Activated CD8-positive, alpha-beta memory T cell treated with anti-CD3 and anti-CD28 coated beads, Interleukin-2, amount 50 U/mL, for 4 hours (primary cell): ENCODE measurements at places on chromosomes 16 and 17.

DNA sequence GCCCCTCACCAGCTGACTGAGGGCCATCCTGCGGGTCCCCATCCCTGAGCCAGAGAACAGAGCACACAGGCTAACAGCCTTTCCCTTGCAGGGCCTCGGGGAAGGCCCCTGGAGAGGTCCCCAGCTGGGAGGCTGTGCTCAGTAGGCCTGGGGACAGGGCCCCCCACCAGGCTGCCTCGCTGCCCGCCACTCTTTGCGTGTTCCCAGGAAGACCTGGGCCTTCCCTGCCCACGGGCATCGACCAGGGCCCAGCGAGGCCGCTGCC lies 785 bp downstream of the HID1 start:
- DNase-seq = no peak

DNA sequence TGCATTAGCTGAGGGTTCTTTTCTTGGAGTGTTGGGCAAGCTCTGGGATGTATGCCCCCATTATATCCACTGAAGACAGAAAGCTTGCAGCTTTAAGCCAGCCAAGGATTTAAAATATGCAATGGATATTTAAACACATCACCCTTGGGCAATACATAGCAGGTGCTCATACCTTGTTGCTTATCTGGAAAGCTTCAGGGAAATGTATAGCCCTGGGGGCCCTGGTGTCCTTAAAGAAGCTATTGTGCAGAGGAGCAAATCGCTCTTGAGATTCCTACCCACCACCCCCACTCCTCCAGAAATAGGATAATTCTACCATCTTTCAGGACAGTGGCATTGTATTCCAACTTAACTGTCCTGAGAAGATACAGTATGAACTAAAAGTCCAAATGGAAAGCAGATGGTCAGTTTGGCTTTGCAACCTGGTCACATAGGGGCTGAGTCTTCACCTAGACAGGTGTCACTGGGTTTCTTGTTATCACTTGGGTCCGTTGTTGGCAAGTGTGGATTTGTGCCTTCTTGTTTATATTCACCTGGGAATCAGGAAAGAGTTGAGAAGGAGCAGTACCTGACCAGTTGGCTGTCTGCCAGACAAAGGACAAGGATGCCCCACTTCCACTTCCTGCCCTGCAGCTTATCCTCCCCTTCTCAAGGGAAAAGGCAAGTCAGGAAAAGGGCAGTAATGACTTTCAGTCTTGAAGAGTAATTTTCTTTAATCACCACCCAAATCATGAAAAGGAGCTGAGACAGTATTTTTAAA lies 3.4 kb downstream of the ANKRD40CL start:
- no peak for DNase-seq

DNA sequence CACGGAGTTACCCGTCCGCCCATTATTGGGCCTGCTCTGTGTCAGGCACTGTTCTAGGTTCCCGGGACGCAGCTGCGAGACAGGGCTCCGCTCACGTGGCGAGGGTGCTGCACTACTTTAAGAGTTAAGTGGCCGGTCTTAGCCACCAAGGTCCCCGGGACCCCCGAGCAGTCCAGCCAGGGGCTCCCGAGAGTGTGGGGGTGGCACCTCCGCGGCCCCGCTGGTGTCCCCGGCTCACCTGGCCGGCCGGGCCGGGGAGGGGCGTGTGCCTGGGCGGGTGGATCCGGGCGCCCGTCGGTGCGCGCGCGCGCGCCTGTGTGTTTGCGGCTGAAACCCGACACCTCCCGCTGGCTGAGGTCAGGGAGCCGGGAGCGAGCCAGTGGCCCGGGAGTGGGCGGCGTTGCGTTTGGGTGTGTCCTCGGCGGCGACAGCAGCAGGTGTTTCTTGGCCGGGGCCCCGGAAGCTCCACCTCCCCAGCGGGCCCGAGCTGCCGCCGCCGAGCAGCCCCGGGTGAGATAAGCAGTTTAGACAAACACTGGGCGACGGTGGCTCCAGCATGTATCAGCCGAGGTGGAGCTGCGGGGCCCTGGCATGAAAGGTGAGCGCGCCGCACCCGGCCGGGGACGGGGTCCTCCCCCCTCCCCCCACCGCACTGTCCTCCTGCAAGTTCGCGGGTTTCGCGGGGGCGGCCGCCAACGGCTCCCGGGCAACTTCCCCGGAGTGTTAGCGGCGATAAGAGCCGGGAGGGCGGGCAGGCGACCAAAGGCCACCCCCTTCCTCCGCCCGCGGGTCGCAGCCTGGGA lies at the start of gene GSE1:
Gene GSE1, plus strand, starts transcription at position 522 of the 803 bp plus-strand sequence. Its CDS starts 70 bp downstream, at position 592.
- DNase-seq = peak; percentile 59

- DNase-seq = no peak
Measured at GRCh38 chr17:79231766-79232287, 157.2 kb downstream of the ENGASE start.

GRCh38 chr16:72845322-72846020 lies 202.5 kb downstream of the ZFHX3 start:
- DNase-seq = no peak

- no peak for DNase-seq
Measured at GRCh38 chr16:31528523-31529107, 915 bp downstream of the AHSP start.

DNA sequence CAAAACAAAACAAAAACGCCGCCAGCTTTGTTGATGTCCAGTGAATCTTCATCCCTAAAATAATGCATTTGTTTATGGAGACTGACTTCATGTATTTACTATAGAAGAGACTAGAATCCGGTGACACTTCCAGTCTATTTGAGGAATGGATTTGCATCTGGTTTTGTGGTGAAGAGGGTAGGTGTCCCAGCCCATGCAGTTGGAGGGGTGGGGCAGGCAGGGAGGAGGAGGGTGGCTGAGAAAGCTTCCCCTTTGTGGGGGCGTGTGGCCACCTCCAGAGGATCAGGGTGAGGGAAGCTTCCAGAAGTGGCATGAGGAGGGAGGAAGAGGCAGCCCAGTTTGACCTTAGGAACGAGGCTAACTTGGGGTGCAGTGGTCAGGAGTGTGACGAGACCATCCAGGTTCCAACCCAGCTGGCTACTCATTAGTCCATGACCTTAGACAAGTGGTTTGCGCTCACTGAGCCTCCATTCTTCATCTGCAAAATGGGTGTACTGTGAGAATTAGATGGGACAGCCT lies 69.5 kb downstream of the CMIP start:
- DNase-seq = no peak

GRCh38 chr16:85359147-85359822 lies 247.0 kb upstream of the CIBAR2 start:
- DNase-seq = no peak

- no peak for DNase-seq
Measured at GRCh38 chr17:8930649-8931048, 34.9 kb downstream of the PIK3R5 start.

- DNase-seq = no peak
Measured at GRCh38 chr17:52136166-52136565, 22.3 kb downstream of the CA10 start.

DNA sequence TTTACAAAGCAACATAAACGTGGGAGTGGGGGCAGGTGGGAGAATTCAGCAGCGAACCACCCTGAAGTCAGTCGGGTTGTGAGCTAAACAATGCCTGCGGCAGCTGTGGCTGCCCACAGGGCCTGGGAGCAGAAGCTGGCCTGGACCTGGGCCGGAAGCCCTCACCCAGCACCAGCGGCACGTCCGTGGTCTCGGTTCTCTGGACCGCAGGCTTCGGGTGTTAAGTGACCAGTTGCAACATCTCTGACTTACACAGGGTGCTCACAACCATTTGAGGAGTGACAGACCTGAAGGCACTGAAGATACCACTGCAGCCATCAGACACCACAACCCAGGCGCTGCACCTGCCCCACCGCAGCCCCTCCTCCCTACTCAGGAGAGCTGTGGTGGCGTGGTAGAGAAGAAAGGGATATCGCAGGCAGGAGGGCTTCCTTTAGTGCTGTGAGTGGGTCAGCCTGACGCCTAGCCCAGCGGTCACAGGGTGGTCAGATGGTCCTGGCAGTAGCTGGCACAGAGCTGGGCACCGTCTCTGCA lies 33.8 kb downstream of the CBFA2T3 start:
- no peak for DNase-seq

GRCh38 chr17:33751702-33752065 lies 458.6 kb upstream of the ASIC2 start:
- DNase-seq = no peak

DNA sequence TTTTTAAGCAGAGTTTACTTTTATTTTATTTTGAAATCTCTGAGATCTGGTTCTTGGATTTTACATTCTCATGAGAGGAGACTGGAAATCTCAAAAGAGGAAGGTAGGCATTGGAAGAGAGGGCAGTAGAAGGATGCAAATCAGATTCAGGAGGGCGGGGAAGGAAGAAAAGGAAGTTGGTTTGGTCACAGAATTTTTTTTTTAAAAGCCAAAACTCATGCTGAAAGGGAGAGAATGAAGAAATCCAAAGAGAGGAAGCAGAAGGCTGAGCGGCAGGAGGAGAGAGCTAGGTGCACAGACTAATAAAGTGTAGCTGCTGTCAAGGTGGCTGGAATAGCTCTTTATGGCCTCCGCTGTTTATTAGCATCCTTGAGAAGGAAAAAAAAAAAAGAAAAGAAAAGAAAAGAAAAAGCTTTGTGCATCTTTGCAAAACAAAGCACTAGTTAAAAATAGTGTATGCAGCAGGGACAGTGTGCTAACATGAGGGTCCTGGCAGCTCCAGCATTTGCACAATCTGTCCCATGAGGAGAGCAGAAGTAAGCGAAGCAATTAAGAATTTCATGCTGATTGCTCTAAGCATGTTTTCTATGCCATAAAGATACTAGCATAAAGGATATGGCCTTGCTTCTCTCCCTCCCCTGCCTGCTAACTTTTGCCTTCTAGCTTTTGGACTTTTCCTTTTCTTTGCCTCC lies 194.2 kb downstream of the ZFHX3 start:
- no peak for DNase-seq

DNA sequence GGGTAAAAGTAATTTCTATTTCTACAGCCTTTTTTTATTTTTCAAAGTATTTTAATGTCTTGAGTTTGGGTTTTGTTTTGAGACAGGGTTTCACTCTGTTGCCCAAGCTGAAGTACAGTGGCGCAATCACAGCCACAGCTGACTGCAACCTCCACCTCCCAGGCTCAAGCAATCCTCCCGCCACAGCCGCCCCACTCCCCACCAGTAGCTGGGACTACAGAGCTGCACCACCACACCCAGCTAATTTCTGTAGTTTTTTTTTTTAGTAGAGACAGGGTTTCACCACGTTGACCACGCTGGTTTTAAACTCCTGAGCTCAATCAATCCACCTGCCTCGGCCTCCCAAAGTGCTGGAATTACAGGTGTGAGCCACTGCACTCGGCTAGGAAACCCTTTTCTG lies 44.0 kb downstream of the TUBD1 start:
- no peak for DNase-seq

GRCh38 chr16:68370581-68371275 lies 59.9 kb downstream of the PRMT7 start:
- peak; percentile 39 for DNase-seq

DNA sequence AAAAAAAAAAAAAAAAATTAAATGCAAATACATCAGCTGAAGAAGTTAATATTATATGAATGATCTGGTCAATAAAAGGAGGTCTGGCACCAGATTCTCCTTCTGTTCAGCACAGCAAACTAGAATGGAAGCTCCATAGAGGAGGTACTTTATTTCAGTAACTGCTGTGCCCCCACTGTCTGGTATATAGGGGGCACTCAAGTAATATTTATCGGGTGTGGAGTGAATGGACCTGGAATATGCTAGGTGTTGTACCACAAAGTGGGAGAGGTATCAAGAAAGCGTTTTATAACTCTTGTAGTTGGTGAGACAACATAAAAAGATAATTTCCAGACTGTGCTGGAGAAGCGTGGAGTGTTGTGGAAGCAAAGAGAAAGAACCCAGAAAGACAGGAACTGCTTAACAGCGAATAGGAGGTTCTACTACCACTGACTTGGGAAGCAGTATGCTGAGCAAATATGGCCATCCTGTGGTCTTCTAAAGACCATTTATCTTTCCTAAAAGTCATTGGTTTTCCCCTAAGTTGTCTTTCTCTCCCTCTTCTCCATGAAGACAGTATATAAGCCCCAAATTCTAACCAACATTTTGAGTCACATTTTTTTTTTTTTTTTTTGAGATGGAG lies 12.2 kb upstream of the PRKCA start:
- no peak for DNase-seq

GRCh38 chr16:11668623-11669379 lies 546 bp downstream of the SNN start:
- DNase-seq = peak; percentile 35

DNA sequence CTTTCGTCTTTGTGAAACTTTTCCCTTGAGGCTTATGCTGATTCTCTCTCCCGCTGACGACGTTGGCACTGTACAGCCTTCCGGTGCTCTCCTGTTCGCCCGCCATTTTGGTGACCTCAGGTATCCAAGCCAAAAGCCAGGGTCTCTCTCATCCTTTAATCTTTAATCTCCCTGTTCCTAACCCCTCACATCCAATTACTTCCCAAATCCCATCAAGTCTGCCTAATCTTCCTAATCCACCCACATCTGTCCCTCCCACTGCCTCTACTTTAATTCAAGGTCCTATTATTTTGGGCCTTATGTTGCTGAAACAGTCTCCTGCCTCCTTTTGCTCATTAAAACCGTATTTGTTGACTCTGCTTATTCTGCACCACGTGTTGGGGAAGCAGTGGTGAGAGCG lies 7.3 kb downstream of the WRAP53 start:
- no peak for DNase-seq

DNA sequence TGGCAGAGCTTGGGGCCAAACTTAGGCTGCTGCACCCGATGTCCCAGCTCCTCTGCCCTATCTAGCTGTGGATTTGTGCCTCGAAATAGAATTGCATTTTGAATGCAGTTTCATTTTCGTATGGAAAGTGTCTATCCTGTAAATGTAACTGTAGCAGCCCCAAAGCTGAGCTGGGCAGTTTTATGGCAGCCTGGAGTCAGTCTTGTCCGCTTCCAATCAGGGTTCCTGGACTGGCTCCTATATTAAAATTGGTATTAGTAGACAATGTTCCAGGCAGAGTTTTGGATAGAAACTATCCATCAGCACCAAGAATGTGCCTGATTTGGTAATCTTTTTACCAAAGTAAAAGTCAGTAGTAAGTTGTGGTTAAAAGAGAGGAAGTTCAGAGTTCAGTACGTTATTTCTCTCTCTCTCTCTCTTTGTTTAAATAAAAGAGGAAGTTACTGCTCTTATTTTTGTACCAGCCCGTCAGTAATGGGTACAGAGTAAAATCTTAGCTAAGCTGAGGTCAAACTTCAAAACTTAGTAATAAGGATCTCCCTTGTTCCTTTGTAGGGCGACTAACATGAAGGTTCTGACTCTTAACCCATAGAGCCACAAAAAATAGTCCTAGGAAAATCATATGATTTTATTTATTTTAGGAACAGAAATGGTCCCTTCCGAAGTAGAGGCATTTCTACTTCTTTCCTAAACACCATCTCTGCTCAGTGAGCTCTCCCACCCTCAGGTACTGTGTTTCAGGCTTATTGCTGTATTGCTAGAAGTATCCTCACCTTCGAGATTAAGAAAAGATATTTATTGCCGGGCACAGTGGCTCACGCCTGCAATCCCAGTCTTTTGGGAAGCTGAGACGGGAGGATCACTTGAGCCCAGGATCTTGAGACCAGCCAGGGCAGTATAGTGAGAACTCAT lies 28.0 kb downstream of the PRKCB start:
- DNase-seq = no peak

- DNase-seq = no peak
Measured at GRCh38 chr16:684961-685696, 995 bp upstream of the JMJD8 start.
